Myocyte (in vitro differentiated cells): ENCODE measurements at places on chromosomes 7 and 10. TPM values are rescaled to one million over a fixed set of nuclear protein-coding genes. Genes with fewer than 3 reads are reported as not detected.

DNA sequence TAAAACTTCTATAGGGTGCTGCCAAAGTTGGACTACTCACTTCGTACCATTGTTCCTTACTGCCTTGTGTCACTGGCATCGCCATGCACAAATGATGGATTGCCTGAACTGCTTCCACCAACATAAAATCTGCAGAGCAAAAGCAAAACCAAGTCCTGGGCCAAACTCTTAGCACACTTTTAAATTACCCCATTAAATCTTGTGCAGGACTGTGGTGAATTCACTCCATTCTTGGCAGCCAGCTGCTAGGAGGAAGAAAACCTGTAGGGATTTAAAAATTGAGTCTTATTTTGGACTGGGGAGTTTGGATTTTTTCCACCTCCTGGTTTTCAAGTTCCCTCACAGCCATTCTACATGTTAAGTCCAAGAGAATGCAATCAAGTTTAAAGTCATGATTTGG lies 646.9 kb downstream of the SORCS3 start:
- no peak for DNase-seq

GRCh38 chr7:26087321-26088091 lies 64.5 kb upstream of the NFE2L3 start:
- DNase-seq: no peak

- DNase-seq: no peak
Observed at GRCh38 chr7:150742286-150742968, 5.2 kb downstream of the GIMAP5 start.

DNA sequence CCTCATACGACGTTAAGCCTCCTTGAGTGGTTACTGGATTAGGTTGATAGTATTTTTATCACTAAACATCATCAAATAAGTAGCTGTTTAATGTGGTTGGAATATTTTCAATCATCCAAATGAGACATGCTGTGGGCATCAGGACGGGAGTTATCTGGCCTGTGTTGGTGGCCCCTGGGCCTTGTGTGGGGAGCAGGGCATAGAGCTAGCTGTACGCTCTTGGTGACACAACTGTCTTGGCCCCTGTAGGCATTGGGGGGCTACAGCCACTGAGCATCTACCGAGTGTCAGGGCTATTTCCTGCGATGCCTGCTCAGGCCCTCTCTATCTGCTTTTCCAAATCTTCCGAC lies 28.3 kb downstream of the BAG3 start:
- peak; percentile 65 for DNase-seq

DNA sequence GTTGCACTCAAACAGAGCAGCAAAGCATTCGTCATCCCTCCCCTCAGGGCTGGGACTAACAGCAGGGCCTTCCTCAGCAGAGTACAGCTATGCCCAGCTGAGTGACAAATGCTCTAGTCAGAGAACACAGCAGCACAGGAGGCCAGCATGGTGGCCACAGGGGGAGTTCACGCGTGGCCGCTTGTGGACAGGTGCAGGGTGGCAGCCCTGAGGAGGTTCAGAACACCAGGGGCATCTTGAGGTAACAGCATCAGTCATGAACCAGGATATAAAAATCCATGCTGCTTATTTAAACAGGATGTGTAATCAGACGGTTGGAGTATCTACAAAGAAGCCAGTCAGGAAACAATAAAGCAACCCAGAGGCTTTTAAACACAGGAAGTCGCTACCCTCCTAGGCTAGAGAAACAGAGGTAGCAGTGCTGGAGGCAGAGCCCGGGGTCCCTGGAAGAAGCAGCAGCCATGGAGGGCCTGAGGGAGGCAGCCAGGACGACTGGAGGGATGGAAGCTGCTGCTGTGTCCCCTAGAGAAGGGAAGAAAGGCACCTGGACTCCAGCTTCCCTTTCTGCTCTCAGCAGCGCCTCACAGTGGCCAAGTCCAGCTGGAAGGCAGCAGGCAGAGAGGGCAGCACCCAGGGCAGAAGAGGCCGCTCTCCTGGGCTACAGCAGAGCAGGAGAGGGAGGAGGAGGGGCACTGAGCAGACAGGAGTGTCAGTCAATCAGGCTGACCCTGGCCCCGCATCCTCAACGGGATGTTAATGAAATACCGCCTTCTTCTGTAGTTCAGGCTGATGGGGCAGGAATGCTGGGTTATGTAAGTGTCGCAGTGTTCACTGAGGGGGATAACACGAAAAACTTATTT lies 70.8 kb upstream of the UCN3 start:
- peak; percentile 41 for DNase-seq

GRCh38 chr10:87675396-87676376 lies 16.0 kb downstream of the PAPSS2 start:
- DNase-seq: no peak

- no peak for DNase-seq
Observed at GRCh38 chr7:111240371-111240770, 149.4 kb downstream of the LRRN3 start.

The LRRC18 gene
- total RNA-seq: not detected in 2 replicates
